ENCODE measurements at places on chromosomes 11 and 22. TPM values are rescaled to one million over a fixed set of nuclear protein-coding genes. Genes with fewer than 3 reads are reported as not detected.

DNA sequence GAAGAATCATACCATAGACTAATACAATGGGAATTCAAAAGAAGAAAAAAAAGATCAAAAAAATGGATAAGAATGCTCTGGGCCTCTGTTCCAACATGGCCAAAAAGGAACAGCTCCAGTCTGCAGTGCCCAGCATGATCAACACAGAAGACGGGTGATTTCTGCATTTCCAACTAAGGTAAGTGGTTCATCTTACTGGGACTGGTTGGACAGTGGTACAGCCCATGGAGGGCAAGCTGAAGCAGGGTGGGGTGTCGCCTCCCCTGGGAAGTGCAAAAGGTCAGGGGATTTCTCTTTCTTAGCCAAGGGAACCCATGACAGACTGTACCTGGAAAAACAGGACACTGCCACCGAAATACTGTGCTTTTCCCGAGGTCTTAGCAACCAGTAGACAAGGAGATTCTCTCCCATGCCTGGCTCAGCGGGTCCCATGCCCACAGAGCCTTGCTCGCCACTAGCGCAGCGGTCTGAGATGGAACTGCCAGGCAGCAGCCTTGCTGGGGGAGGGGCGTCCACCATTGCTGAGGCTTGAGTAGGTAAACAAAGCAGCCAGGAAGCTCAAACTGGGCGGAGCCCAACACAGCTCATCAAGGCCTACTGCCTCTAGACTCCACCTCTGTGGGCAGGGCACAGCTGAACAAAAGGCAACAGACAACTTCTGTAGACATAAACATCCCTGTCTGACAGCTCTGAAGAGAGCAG is 428.4 kb downstream of the MN1 start:
- no peak for DNase-seq

FLRT1 gene
- polyA plus RNA-seq: 0.03 TPM

SLC22A25 gene
- not detected for polyA plus RNA-seq

PKDREJ gene
- not detected for polyA plus RNA-seq

GRCh38 chr22:29813563-29813962 is 24.5 kb downstream of the ASCC2 start:
- no peak for DNase-seq

GRCh38 chr11:46671958-46672315 is 28.5 kb downstream of the ARHGAP1 start:
- DNase-seq: no peak
